ENCODE measurements at places on chromosomes 3 and 15.

DNA sequence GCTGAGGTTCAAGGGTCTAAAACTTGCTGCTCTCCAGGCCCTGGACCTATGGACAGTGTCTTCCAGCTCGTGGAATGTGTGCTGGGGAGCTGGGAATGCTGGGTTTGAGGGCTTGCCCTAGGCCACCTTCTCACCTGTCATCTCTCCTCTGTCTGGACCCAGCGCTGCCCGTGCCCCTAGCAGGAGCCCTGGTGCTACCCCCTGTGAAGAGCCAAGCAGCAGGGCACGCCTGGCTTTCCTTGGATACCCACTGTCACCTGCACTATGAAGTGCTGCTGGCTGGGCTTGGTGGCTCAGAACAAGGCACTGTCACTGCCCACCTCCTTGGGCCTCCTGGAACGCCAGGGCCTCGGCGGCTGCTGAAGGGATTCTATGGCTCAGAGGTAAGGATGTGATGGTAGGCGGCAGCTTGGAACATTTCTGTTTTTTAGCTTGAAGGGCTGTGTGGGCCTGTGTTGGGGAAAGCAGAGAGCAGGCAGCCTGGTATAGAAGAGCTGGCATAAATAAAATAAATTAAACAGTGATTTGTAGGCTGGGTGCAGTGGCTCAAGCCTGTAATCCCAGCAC lies 5.1 kb downstream of the CHRD start:
- DNase-seq: no peak

DNA sequence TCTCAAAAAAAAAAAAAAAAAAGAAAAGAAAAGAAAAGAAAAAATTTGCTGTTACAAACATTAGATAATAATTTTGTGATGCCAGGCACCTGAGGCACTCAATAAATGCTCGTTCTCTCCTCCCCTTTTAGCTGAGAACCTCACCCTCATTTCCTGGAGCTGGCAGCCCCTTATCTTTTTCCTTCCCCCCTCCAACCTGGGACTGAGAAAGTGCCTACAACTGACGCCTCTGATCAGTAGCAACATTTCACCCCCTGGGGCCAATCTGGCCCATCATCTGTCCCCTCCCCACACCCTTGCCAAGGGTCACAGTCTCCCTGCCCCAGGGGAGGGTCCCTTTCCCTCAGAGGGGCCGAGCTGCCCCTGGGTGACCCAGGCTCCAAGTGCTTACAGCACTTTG lies 12.6 kb upstream of the RNU6-1 start:
- DNase-seq: no peak

- no peak for DNase-seq
Observed at GRCh38 chr3:73469331-73469730, 155.4 kb downstream of the PDZRN3 start.

- no peak for DNase-seq
Observed at GRCh38 chr3:169992156-169992555, 25.5 kb downstream of the SEC62 start.

- DNase-seq: peak; percentile 37
Observed at GRCh38 chr3:16516695-16517481, 3.4 kb upstream of the RFTN1 start.

DNA sequence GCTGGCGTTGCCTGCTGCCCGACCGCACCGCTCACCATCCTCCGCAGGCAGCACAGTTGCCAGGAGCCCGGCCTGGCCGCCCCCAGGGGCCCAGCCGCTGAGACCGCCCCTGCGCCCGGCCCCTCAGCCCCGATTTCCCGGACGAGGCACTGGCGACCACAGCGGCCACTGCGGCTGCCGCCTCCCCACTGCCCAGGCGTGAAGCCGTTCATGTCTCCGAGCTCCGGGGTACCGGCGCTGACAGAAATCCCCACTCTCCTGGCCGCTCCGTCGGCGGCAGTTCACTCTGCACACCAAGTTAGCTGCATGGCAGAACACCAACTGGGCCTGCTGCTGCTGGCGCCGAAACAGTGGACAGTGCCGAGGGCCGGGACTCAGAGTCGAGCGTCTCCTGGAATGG lies 8.5 kb downstream of the SELENOT start:
- no peak for DNase-seq

DNA sequence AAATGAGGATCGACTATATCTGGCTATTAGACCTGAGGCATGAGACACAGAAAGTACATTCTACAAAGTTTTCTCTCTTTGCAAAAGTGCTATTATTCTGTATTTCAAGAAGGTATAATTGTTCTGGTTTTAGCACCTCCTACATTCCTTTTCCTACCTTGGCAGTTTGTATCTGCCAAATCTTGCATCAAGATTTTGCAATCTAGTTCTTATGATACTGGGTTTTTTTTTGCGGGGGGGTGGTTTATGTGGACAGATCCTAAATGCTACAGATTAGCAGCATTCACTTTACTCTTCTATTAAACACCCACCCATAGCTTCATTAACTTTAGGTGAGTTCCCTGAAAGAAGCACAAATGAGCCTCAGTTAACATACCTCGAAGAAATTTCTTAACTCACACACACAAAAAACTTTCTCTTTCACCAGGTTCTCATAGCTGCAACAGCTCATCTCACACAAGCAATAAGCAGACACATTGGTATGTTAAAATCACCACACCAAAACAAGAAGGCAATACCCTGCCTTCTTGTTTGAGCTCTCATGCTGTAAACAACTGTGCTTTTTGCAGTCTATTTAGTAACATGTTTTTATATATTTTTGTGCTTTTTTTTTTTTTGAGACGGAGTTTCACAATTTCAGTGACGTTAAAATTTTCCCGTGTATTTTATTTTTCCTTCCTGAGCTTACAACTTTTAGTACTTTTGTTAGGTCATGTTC lies 73.0 kb upstream of the VGLL4 start:
- DNase-seq: no peak

GRCh38 chr3:157912514-157913451 lies 193.4 kb downstream of the SHOX2 start:
- DNase-seq: no peak

DNA sequence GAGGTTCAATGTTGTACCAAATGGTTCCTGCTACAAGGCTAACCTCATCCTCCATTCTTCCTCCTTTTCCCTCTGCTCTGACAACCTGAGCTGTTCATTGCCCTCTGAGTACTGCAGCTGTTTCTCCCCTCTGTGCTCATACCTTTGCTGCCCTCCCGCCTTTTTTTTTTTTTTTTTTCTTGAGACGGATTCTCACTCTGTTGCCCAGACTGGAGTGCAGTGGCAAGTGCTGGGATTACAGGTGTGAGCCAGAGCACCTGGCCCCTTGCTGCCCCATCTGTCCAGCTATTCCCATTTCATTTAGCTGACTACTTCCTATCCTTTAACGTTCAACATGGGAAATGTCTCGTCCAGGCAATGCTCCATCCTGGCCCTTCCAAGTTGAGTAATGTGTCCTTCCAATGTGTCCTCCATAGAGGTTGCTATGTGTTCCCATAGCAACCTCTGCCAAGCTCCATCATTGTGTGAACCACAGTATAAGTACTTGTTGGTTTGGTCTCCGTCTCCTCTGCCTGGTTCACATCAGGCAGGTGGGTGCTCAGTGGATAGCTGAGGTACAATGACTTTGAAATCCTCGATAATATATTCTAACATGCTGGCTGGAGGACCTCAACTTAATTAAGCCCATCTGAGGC lies 179.9 kb upstream of the ANKRD28 start:
- no peak for DNase-seq

- no peak for DNase-seq
Observed at GRCh38 chr3:42247576-42248027, 18.4 kb downstream of the CCK start.

- DNase-seq: no peak
Observed at GRCh38 chr3:19547665-19548464, 386.2 kb downstream of the EFHB start.

GRCh38 chr15:72758182-72758581 lies 25.4 kb downstream of the ADPGK start:
- DNase-seq: no peak

- no peak for DNase-seq
Observed at GRCh38 chr3:11835028-11835639, 11.6 kb downstream of the TAMM41 start.

- DNase-seq: no peak
Observed at GRCh38 chr3:111362381-111363009, 179.5 kb upstream of the CD96 start.

DNA sequence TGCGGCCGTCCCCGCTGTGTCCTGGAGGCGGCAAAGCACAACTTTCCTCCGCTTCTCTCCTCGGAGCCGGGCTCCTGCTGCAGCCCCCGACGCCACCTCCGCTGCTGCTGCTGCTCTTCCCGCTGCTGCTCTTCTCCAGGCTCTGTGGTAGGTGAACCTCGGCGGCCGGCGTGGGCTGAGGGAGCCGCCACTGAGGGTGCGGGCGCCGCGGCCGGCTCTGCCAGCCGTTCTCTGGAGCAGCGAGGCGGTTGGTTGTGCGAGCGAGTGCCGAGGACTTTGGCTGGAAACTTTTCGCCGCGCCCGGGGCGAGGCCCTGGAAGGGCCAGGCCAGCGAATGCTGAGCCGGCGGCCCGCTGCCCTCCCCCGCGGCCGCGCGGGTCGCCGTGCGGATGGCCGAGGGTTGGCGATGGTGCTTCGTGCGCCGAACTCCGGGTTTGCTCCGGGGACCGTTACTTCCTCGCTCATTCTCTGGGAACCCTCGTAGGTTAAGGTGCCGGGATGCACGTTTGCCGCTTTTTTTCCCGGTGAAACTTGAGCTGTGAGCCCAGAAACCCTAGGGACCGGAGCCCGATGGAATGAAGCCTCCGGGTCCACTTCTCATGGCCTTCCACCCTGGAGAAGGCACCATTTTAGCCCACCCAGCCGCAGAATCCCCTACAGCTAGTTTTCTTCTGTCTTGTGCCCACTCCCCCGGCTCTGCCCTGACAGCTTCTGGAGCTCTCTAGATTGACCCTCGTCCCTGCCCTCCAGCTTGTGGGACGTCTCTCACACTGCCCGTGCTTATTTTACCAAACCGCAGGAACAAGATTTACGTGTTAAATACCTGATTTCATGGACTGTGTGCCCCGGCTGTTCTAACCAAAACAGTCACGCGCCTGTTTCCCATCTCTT lies 660 bp downstream of the NECTIN3 start:
- DNase-seq: no peak

DNA sequence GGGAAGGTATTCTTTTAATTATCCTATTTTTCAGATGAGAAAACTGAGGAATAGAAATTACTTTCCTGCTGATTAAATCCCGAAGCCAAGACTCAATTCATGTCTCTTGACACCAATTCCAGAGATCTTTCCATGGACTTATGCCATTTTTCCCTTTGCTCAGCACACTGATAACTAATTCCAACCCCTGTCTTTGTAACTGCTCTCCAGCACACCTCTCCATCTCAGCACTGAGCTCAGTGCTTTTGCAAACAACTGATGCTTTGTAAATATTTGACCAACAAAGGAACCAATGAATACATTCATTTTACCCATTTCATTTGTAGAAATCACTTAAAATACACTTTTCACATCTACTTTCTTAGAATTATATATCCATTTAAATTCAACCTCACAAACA lies 249.1 kb downstream of the IL5RA start:
- DNase-seq: no peak

GRCh38 chr15:43872416-43873020 lies 45.7 kb downstream of the WDR76 start:
- DNase-seq: peak; percentile 73
